GM10248 (cell line): ENCODE measurements at places on chromosomes 6 and 20.

- no peak for DNase-seq
Measured at GRCh38 chr6:5540370-5540769, 279.1 kb downstream of the FARS2 start.

DNA sequence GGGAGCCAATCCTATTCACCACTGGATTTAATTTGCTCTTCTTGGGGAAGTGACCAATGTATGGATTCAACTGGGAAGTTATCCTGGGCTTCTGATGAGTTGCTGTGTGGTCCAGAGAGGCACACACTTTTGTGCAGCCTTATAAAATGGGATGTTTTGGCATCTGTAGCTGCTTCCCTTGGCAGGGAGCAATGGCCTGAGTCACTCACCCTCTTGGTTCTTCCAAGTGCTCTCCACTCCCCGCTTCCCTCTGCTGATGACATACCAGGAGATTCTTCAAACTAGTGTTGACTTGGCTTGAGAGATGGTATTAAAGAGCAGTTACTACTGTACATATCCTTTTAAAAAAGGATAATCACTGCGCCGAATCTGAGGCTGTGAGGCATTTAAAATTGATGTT lies 105.8 kb downstream of the JARID2 start:
- DNase-seq: no peak

- no peak for DNase-seq
Measured at GRCh38 chr6:110399219-110400071, 15.9 kb downstream of the DDO start.

DNA sequence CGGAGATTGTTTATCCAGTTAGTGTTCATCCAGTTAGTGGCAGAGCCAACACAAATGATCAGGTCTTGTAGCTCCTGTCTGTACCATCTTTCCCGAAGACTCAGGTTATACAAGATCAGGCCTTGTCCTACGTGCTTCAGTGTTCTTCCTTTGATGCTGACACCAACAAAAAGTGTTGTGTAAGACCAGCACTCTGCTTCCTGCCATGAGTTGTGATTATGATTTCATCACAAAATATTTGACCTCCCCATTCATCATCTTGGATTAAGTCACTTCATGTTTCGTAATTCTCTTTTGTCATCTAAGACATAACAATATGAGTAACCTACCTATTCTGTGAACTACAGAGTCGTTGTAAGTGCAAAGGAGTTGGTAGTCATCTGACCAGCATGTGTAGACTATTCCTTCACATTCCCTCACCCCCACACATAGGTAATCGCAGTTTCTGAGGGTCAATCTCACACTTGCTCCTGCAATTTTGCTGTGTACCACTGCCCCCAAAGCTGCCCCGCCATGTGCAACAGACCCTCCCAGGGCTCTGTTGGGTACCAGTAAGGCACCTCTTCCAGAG lies 135.6 kb upstream of the SLC22A23 start:
- DNase-seq: no peak

DNA sequence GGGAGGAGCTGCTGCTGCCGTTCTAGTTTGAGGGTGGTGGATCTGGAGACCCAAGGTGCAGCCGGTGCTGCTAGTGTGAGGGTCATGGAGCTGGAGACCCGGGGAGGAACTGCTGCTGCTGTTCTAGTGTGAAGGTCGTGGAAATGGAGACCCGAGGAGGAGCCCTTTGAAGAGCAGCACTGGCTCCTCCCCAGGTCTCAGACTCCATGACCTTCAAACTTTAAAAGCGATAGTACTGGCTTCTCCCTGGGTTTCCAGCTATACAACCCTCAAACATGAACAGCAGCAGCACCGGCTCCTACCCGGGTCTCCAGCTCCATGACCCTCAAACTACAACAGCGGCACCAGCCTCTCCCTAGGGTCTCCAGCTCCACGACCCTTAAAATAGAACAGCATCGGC lies 15.5 kb downstream of the ULBP3 start:
- DNase-seq: no peak

GRCh38 chr6:108200631-108201030 lies 34.8 kb downstream of the NR2E1 start:
- no peak for DNase-seq

DNA sequence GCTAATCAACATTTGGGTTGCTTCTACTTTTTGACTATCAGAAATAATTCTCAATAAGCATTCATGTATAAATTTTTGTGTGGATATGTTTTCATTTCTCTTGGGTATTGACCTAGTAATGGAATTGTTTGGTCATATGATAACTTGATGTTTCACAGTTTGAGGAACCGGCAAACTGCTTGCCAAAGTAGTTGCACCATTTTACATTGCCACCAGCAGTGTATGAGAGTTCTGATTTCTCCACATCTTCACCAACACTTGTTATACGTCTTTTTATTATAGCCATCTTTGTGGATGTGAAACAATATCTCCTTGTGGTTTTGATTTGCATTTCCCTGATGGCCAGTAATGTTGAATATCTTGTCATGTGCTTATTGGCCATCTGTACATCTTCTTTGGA lies 42.6 kb upstream of the TGM2 start:
- DNase-seq: no peak

DNA sequence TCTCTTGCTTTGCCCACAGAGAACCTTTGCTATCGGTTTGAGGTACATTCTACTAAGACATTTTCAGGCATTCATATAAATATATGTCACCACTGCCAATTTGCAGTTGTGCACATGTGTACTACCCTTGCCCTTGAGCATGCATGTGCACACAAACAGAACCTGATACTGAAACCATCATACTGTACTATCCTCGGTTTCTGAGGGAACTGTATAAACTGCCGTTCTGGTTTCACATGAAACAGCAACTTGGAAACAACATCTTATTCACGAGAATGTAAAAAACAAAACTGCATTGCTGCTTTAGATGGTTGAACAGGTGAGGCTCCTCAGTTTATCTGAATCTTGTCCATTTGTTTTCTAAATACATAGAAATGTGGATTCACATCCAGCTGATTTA lies 151.2 kb upstream of the TMEM170B start:
- DNase-seq: peak; percentile 61

DNA sequence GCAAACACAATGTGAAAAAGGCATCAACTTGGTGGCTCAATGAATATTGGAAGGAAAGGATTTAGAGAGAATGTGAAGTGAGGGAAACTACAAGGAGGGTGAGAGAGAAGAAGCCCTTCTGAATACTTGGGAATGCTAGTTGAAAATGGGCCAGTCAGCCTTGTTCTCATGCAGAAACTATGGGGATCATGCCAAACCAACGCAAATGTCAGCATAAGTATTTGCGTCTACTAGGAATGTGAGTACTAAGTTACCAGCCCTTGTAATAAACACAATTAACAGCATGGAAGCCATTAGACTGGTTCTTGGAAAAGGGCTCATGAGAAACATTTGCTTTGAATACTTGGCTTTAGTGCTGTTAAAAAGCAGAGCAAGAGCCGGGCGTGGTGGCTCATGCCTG lies 54.9 kb upstream of the AIG1 start:
- no peak for DNase-seq

DNA sequence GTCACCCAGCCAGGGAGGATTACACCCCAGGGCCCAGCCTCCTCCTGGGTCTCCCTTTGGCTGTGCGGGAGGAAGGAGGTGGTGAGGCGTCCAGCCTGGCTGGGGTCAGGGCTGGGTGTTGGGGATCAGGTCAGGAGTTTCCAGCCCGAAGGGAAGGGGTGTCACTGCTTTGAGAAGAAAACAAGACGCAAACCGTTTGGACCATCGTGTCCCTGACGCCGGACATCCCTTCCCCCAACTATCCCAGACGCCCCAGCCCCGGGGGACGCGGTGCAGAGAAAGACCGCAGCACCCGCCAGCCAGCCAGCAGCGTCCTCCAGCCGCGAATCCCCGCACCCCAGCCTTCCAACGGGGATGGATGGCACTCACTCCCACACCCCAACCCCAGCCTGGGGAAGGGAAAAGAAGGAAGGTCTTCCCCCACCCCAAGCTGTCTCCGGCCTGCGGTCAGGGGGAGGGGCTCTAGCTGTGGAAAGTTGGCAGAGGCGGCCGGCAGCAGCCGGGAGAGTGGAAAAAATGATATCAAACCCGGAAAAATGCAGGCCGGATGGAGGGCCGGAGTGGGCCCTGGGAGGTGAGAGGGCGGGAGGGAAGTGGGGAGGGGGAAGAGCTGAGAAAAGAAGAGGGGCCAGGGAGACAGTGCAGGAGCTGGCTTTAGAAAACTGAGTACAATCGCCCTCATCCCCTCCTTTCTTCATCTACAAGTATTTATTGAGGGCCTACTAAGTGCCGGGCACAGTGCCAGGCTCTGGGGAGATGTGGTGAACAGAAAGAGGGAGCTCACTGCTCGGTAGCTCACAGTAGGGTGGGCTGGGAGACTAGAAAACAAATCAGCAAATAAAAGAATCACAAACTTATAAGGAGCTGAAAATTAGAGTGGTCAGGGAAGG lies 10.6 kb downstream of the REM1 start:
- DNase-seq: no peak

GRCh38 chr20:38132910-38133501 lies 32.1 kb downstream of the TGM2 start:
- no peak for DNase-seq

GRCh38 chr20:740162-740561 lies 28.1 kb downstream of the SLC52A3 start:
- no peak for DNase-seq

- DNase-seq: no peak
Measured at GRCh38 chr6:24689964-24690363, 23.1 kb downstream of the ACOT13 start.

GRCh38 chr6:142784344-142784743 lies 160.6 kb downstream of the HIVEP2 start:
- peak; percentile 70 for DNase-seq

DNA sequence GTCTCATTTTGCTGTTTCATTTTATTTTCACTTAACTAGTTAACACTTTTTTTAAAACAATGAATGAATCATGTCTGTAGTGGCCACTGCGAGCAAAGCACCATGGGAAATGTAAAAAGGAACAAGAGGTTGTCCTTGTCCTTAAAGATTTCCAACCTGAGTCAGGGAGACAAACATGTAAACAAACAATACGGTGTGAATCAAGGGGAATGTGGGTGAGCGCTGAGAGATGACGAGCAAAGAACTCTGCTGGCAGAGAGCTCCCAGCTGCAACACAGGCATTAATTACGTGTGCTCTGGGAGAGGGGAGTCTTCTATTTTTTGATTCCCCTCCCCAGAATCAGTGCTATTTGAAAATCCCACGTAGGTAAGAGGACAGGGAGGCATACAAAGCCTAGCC lies 84.3 kb downstream of the ATXN1 start:
- DNase-seq: no peak

- DNase-seq: no peak
Measured at GRCh38 chr6:160247457-160247883, 11.2 kb downstream of the SLC22A2 start.

- DNase-seq: no peak
Measured at GRCh38 chr20:36060676-36061075, 92.3 kb downstream of the CNBD2 start.

DNA sequence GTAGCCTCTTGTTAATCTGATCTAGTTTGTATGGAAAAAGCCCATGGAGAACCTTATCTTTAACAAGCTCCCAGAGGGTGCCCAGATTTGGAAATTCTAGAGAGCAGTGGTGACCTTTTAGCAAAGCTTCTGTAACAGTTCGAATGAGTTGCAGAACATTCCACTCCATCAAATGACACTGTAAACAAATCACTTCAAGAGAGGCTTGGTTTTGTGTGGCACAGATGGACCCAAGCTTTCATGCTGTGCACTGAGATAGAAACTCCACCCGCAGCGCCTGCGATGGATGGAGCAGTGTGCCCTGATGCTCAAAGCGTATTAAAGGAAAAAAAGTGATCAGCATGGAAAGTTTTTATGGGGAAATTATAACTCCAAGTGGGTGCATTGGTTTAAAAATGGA lies 55.1 kb upstream of the ISM1 start:
- DNase-seq: no peak

- no peak for DNase-seq
Measured at GRCh38 chr6:22353101-22353500, 56.3 kb upstream of the PRL start.

DNA sequence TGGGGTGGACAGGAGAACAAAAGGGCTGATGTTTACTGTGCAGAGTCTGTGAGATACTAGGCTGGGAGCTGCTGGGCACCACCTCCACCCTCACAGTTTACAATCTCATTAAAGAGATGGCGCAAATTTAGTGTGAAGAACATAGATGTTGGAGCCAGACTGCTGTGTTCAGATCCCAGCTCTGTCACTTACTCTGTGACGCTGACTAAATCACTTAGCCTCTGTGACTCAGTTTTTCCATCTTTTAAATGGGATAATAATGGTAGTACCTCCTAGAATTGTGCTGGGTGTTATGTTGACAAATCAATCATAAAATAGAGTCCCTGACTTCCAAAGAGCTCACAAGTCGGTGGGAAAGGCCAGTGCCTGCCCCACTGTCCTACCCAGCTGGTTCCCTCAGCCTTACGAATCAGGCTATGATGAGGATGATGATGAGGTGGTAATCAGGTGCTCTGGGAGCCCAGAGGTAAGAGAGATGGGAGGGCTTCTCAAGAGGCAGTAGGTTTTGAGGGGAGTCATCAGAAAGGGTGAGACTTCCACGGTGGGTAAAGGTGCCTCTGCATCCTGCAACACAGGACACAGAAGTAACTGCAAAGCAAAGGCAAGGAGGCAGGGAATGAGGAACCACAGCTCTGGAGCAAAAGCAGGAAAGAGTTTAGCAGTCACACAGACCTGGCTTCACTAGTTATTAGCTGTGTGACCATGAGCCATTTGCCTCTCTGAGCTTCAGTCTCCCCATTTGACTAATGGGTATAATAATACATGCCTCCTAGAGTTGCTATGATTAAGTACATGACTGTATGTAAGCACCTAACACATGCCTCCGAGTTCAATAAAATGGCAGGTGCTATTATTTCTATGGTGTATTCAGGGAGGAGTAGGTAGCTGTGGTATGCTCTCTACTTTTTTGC lies 8.9 kb downstream of the FYN start:
- DNase-seq: no peak

GRCh38 chr6:33840048-33840926 lies 36.5 kb upstream of the MLN start:
- peak; percentile 71 for DNase-seq

DNA sequence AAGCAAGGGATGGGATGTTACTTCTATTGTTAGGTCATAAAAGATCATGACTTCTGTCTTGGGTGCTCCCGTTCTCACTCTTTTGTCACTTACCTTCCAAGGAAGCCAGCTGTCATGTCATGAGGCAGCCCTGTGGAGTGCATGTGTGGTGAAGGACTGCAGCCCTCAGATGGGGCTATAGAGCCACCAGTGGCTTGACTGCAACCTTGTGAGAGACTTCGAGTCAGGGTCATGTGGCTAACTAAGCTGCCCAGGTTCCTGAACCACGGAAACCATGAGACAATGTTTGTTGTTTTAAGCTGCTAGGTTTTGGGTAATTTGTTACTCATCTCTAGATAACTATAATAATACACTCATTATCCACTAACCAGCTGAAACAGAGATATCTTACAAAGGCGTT lies 477.1 kb downstream of the BTBD3 start:
- no peak for DNase-seq

- no peak for DNase-seq
Measured at GRCh38 chr6:163941624-163941976, 527.1 kb downstream of the QKI start.
